ENCODE measurements at places on chromosomes 3 and 15. TPM values are rescaled to one million over a fixed set of nuclear protein-coding genes. Genes with fewer than 3 reads are reported as not detected.

GOLGA6L7 gene
- total RNA-seq = not detected

WDR93 gene
- total RNA-seq = under 0.01 TPM

HTR3E gene
- not detected for total RNA-seq

CCDC71 gene
- total RNA-seq = 13.4 TPM

PLSCR5 gene
- not detected for total RNA-seq

LTF gene
- total RNA-seq = 0.13 TPM

PLAAT1 gene
- 0.44 TPM for total RNA-seq

MANF gene
- 167 TPM for total RNA-seq

P2RY12 gene
- not detected for total RNA-seq

THRB gene
- total RNA-seq = under 0.01 TPM

CDHR4 gene
- total RNA-seq = not detected

SAMD7 gene
- not detected for total RNA-seq

SLC27A2 gene
- 0.16 TPM for total RNA-seq

GTF2E1 gene
- 41.5 TPM for total RNA-seq

VPS33B gene
- total RNA-seq = 12.9 TPM

TMEM45A gene
- total RNA-seq = 0.97 TPM

ACAN gene
- total RNA-seq = 8.9 TPM

MBD4 gene
- 19.3 TPM for total RNA-seq

SEMA3G gene
- total RNA-seq = 6.8 TPM

CCDC174 gene
- 8.9 TPM for total RNA-seq

GADL1 gene
- total RNA-seq = under 0.01 TPM

LEKR1 gene
- 0.49 TPM for total RNA-seq

SLC22A13 gene
- total RNA-seq = 0.16 TPM

C3orf70 gene
- 1.8 TPM for total RNA-seq

TATDN2 gene
- 10.9 TPM for total RNA-seq

LRRC49 gene
- total RNA-seq = 5.0 TPM

FAM131A gene
- 16.4 TPM for total RNA-seq

COL8A1 gene
- total RNA-seq = 462 TPM

SOX14 gene
- total RNA-seq = not detected

CCDC39 gene
- 0.06 TPM for total RNA-seq

SHC4 gene
- 0.57 TPM for total RNA-seq

PAQR5 gene
- total RNA-seq = under 0.01 TPM

AGBL1 gene
- total RNA-seq = not detected

All from bladder microvascular endothelial cell (primary cell).